IMR-90 (cell line): ENCODE measurements at places on chromosomes 1 and 21.

GRCh38 chr1:33443705-33444180 lies 12.8 kb upstream of the PHC2 start:
- DNase-seq = no peak

DNA sequence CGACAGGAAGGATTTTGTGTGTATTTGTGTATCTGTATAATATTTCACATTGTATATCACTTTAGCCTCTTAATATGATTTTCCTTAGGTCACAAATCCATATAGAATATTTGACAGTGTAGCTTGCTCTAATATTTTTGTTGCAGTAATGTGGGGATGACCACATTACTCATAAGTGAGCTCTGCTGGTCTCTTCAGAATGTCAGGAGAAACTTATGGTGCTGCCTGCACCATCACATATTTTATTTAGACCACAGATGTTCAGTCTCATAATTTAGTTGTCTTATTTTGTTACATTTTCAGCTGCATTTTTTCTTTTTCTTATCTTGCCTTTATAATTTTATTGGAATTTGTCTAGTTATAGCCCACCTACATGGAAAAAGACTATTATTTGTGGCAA lies 205.3 kb downstream of the PBX1 start:
- peak; percentile 42 for DNase-seq

GRCh38 chr1:21332554-21333311 lies 42.5 kb upstream of the ECE1 start:
- DNase-seq = no peak

DNA sequence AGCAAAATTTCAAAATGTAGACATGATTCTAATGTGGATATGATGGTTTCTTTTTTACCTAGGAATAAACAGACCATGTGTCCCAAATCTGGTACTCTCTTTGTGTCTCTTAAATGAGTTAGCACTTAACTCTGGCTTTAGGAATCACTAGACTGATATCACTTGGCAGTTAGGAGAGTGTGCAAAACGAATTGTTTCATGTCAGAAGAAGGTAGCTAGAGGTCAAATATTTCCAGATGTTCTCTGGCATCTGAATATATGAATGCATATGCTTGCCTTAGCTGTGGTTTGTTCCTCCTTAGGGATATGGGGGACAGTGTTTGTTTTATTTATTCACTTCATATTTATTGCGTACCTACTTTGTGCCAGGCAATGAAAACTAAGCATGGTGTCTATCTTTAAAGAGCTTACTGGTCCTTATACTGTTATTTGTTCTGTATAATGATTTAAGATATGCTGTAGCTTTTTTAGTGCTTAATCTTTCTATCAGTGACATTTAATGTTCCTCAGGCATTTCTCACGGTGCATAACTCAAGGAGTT lies 65.2 kb downstream of the LRRC8C start:
- DNase-seq = no peak

GRCh38 chr1:1947493-1947892 lies 28.4 kb upstream of the TMEM52 start:
- DNase-seq = no peak
